Ovary (tissue), 10 donors: ENCODE measurements at places on chromosomes 5 and 9. TPM values are rescaled to one million over a fixed set of nuclear protein-coding genes. Genes with fewer than 3 reads are reported as not detected.

The CFAP90 gene
- 2.8 TPM for total RNA-seq

The SLC2A6 gene
- total RNA-seq = 7.4 TPM

The SLC23A1 gene
- not detected for total RNA-seq

The KIF20A gene
- total RNA-seq = 0.10 TPM

The BARHL1 gene
- total RNA-seq = not detected

The BAAT gene
- 0.12 TPM for total RNA-seq

The SLC4A9 gene
- total RNA-seq = not detected

The RANBP17 gene
- 8.5 TPM for total RNA-seq

The PCDHB8 gene
- total RNA-seq = 1.2 TPM

The LRRTM2 gene
- total RNA-seq = 0.92 TPM

The N4BP3 gene
- total RNA-seq = 1.1 TPM

The SLC34A1 gene
- not detected for total RNA-seq

The DNAI1 gene
- 1.8 TPM for total RNA-seq

The HTR1A gene
- 0.40 TPM for total RNA-seq

The NOL6 gene
- 50.5 TPM for total RNA-seq

The BTNL8 gene
- not detected for total RNA-seq

The SLCO6A1 gene
- total RNA-seq = not detected

The IFNA8 gene
- not detected for total RNA-seq

The PCDHGB6 gene
- 11.7 TPM for total RNA-seq

The FREM1 gene
- total RNA-seq = 0.95 TPM

The CHSY3 gene
- total RNA-seq = 0.13 TPM

The CD72 gene
- total RNA-seq = 0.28 TPM

The TMCO6 gene
- total RNA-seq = 12.2 TPM

The AMBP gene
- total RNA-seq = 0.55 TPM

The ANXA2R gene
- total RNA-seq = 2.7 TPM

The SYK gene
- total RNA-seq = 8.6 TPM

The ANKRD31 gene
- total RNA-seq = 0.46 TPM

The SPINK6 gene
- not detected for total RNA-seq

The RFK gene
- 30.1 TPM for total RNA-seq

The PCDHB2 gene
- total RNA-seq = 3.3 TPM

The ENTREP1 gene
- total RNA-seq = 17.7 TPM

The FKBP15 gene
- total RNA-seq = 20.2 TPM

The ZBED3 gene
- total RNA-seq = 9.9 TPM

The ADAMTSL1 gene
- total RNA-seq = 6.1 TPM

The ABO gene
- total RNA-seq = 23.0 TPM

The RARS1 gene
- total RNA-seq = 62.0 TPM

The PCDHA1 gene
- not detected for total RNA-seq

The TAF11L8 gene
- total RNA-seq = not detected

The RFX3 gene
- total RNA-seq = 15.4 TPM

The CNTNAP3 gene
- total RNA-seq = 1.9 TPM

The OBP2A gene
- 7.8 TPM for total RNA-seq

The IL9 gene
- total RNA-seq = not detected

The CBY3 gene
- total RNA-seq = not detected

The WDR38 gene
- total RNA-seq = not detected

The GSN gene
- total RNA-seq = 380 TPM

The UBAC1 gene
- total RNA-seq = 42.0 TPM

The GPX8 gene
- total RNA-seq = 14.4 TPM

The KCTD16 gene
- 0.07 TPM for total RNA-seq

The FGF10 gene
- 24.0 TPM for total RNA-seq

The WDR31 gene
- total RNA-seq = 3.3 TPM

The DAB2 gene
- total RNA-seq = 34.1 TPM

The CDH6 gene
- 1.2 TPM for total RNA-seq

The STOML2 gene
- total RNA-seq = 71.4 TPM

The FAXDC2 gene
- total RNA-seq = 27.6 TPM

The MORN5 gene
- 25.4 TPM for total RNA-seq

The ADCY2 gene
- total RNA-seq = 12.3 TPM

The XPA gene
- total RNA-seq = 16.7 TPM
